Osteocyte (in vitro differentiated cells): ENCODE measurements at places on chromosomes 1 and 21. TPM values are rescaled to one million over a fixed set of nuclear protein-coding genes. Genes with fewer than 3 reads are reported as not detected.

Gene APOBEC4
- total RNA-seq, result not detected in 2 replicates

Gene ELAPOR1
- total RNA-seq, result 0.31 and 0.83 TPM in 2 replicates

DNA sequence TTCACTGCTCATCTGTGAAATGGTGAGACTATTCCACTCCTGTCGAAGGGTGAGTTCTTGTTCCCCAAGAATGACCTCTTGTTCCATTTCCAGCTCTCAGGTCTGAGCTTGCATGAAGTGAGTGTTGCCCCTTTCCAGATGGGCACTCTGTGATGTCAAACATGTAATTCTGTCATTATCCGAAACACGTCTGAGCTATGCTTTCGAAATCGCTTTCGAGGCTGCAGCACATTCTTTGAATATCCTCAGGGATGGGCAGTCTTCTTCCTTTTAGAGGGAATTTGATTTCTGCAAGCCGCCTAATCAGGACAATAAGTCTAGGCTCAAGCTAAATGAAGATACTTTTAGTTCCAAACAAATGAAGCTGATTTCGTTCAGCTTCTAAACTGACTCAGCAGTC is 15.1 kb downstream of the NFASC start:
- DNase-seq, result no peak
- no peaks in the 10 kb centered on the region for H3K36me3 ChIP-seq
- peaks cover 47% of the 10 kb centered on the region for H3K27me3 ChIP-seq
- no peak overlapping the region for H3K27ac ChIP-seq
- no peak overlapping the region for H3K4me3 ChIP-seq
- no peaks in the 10 kb centered on the region for H3K4me1 ChIP-seq

Gene TCEA3
- 4.0 and 4.6 TPM in 2 replicates for total RNA-seq

DNA sequence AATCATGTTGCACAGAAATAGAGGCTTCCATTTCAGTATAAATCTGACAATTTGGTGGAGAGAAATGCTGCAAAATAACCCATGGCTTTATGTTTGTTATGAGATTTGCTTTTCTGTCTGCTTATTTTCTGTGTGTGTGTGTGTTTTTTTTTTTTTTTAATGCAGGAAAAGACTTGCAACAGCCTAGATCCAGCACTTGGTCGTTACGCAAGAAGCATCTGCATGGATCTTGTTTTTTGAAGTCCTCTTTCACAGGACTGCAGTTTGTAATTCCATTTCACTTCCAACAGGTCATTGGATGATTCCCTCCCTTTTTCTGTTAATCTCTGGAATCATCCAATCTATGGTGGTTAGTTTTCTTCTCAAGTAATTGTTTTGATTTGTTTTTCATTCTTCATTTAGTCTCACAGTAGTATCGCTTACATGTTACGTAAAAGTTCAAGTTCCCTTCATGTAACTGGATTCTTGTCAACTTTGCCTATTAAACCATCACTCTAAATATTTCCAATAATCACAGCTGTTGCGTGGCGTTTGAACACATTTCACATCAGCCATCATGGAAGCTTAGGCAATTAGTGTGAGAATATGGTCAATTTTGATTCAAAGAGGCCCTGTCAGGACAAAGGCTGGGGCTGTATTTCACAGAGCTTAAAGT is 312.9 kb downstream of the NFIA start:
- peaks cover 14% of the 10 kb centered on the region for H3K36me3 ChIP-seq
- no peaks in the 10 kb centered on the region for H3K27me3 ChIP-seq
- no peak overlapping the region for H3K27ac ChIP-seq
- no peak for DNase-seq
- H3K4me3 ChIP-seq, result no peak overlapping the region

DNA sequence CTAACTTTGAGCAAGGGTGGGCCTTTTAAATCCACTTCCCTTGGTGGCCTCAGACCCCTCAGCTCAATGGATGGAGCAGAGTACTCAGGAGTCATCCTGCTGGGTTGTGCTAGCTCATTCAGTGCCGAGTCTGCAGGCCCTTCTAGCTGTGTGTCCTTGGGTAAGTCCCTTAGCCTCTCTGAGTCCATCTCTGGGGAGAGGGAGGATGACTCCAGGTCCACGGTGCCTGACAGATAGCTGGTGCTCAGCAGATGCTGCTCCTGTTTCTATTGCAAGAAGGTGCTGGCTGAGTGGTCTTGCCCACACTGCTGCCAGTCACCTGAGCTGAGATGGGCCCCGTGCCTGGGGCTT is 11.0 kb downstream of the LDLRAP1 start:
- peaks cover 11% of the 10 kb centered on the region for H3K36me3 ChIP-seq
- no peak overlapping the region for H3K27ac ChIP-seq
- H3K4me1 ChIP-seq, result peaks cover 42% of the 10 kb centered on the region
- no peak for DNase-seq

Gene CALML6
- 2.5 and 2.7 TPM in 2 replicates for total RNA-seq

DNA sequence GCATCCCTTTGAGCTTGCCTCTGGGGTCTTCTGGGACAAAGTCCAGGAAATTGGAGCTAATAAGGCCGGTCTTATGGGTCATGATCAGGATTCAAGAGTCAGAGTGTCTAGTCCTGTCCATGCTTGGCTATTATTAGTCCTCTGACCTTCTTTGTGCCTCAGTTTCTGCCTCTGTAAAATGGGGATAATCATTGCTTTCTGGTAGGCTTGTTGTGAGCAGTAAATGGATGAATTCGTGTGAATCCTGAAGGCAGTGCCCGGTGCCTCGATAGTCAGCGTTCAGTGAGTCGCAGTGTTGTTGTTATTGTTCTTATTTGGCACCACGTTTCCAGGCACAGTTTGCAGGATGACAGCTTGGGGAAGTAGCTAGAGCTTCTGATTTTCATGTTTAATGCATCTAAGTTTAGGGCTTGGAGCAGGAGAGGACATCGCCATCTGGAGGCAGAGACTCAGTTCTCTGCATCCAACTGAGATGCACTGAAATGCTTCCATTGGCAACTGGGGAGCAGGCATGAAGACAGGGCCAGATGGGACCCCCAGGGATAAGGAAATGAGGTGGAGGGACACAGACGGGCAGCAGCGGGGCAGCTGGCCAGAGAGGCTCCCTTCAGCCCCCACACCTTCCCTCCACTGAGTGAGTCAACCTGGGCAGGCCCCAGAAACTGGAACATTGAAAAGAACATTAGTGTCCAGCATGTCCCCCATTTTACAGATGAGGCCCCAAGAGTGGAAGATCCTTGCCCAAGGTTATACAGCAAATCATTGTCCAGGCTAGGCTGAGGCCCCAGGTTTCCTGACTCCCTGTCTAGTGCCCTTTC is 160.3 kb downstream of the PTPRU start:
- no peak overlapping the region for H3K4me3 ChIP-seq
- no peaks in the 10 kb centered on the region for H3K36me3 ChIP-seq

- H3K27me3 ChIP-seq, result peaks cover 14% of the 10 kb centered on the region
- no peak overlapping the region for H3K27ac ChIP-seq
- H3K36me3 ChIP-seq, result no peaks in the 10 kb centered on the region
- no peaks in the 10 kb centered on the region for H3K4me1 ChIP-seq
- no peak for DNase-seq
Measured at GRCh38 chr1:210076620-210077019, 138.6 kb downstream of the SYT14 start.

DNA sequence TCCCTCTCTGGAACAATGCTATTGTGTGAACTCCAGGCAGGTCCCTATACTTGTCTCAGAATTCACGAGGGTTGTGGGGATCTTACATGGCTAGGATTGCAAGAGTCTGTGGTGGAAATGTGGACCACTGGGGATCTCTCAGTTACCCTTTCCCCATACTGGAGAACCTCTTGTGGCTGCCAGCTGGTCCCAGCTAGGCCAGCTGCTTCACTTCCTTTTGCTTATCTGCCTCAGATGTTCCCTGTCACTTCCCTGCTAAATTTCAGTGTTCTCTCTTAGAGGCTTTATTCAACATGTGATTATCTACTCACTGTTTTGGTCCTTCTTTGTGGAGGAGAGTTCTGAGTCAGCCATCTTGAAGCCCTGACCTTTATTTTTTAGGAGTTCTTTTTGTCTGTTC is 75.9 kb upstream of the SAMD13 start:
- H3K36me3 ChIP-seq, result peaks cover 16% of the 10 kb centered on the region
- no peak overlapping the region for H3K4me3 ChIP-seq
- no peaks in the 10 kb centered on the region for H3K27me3 ChIP-seq
- no peaks in the 10 kb centered on the region for H3K4me1 ChIP-seq

GRCh38 chr1:35769188-35769758 is 505 bp downstream of the CLSPN start:
- peak overlapping the region; percentile 96 for H3K4me3 ChIP-seq
- DNase-seq, result peak; percentile 94
- H3K27me3 ChIP-seq, result no peaks in the 10 kb centered on the region
- peak overlapping the region; percentile 91 for H3K27ac ChIP-seq

Gene OXCT2
- total RNA-seq, result 0.18 TPM in 1 of 2 replicates, not detected in the other

GRCh38 chr1:107677697-107678096 is 287.3 kb downstream of the VAV3 start:
- H3K27me3 ChIP-seq, result peaks cover 2% of the 10 kb centered on the region
- no peaks in the 10 kb centered on the region for H3K4me1 ChIP-seq
- no peak overlapping the region for H3K4me3 ChIP-seq

DNA sequence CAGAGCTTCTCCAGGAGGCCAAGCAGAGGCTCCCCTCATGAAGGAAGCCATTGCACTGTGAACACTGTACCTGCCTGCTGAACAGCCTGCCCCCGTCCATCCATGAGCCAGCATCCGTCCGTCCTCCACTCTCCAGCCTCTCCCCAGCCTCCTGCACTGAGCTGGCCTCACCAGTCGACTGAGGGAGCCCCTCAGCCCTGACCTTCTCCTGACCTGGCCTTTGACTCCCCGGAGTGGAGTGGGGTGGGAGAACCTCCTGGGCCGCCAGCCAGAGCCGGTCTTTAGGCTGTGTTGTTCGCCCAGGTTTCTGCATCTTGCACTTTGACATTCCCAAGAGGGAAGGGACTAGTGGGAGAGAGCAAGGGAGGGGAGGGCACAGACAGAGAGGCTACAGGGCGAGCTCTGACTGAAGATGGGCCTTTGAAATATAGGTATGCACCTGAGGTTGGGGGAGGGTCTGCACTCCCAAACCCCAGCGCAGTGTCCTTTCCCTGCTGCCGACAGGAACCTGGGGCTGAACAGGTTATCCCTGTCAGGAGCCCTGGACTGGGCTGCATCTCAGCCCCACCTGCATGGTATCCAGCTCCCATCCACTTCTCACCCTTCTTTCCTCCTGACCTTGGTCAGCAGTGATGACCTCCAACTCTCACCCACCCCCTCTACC is 19.1 kb downstream of the CSF1 start:
- H3K27ac ChIP-seq, result peak overlapping the region; percentile 76
- H3K27me3 ChIP-seq, result no peaks in the 10 kb centered on the region
- H3K4me1 ChIP-seq, result peaks cover 51% of the 10 kb centered on the region
- no peak overlapping the region for H3K4me3 ChIP-seq
- H3K36me3 ChIP-seq, result peaks cover 27% of the 10 kb centered on the region

DNA sequence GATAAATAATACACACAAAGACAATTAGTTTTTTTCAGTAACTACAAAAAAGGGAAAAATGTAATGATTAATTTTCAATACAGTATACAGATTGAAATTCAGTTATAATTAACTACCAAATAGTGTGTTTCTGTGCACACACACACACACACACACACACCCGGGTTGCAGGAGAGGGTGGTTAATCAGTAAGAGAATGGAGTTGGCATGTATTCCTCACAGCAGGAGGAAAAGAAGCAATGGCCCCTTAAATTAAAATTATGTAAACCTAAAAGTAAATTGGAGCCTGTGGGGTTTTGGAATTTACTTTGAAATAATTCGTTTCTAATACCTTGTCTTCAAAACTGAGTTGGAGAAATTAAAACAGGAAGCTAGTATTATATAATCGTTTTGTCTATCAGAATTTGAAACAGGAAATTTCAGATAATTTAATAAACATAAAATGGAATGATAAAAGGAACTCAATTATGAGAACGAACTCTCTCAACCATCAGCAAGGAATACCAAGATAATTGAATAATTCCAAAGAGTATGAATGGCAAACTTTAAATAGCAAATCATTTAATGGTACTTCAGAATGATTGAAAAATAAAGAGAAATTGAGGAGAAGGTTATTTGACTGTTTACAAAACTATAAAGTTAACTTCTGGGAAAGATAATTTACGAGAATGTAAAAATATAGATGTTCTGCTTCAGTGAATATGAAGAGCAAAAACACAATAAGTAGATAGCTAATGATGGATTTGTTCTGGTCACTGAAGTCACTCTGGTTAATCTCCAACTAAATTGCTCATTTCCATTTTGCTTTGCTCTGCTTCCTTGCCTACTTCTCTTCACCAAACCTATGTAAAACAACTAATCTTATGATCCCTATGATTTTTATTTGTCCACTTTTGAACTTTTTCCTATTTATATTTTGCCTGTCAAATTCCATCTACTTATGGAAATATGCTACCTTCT is 547.9 kb upstream of the ZP4 start:
- no peak overlapping the region for H3K4me3 ChIP-seq
- no peaks in the 10 kb centered on the region for H3K36me3 ChIP-seq
- H3K27ac ChIP-seq, result no peak overlapping the region
- H3K27me3 ChIP-seq, result no peaks in the 10 kb centered on the region
- H3K4me1 ChIP-seq, result no peaks in the 10 kb centered on the region

Gene SPRR3
- total RNA-seq, result not detected in 2 replicates

DNA sequence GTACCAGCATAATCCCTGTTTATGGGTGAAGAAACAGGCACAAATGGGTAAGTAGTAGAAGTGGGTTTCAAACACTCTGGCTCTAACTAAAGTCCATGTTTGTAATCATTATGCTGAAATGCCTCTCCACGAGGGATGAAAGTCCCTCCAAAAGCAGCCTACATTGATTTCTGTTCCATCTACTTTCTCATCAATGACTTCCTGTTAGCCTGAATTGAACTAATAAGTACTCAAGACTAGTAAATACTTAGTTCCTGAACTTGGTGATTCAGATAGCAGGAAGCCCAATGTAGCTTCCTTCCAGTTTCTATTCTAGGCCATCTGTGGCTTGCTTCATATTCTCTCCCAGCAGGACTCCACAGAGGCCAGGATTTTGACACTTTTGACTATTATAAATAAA is 11.3 kb upstream of the BACH1 start:
- no peak for DNase-seq

Gene RGS7
- total RNA-seq, result 10.8 and 10.9 TPM in 2 replicates

DNA sequence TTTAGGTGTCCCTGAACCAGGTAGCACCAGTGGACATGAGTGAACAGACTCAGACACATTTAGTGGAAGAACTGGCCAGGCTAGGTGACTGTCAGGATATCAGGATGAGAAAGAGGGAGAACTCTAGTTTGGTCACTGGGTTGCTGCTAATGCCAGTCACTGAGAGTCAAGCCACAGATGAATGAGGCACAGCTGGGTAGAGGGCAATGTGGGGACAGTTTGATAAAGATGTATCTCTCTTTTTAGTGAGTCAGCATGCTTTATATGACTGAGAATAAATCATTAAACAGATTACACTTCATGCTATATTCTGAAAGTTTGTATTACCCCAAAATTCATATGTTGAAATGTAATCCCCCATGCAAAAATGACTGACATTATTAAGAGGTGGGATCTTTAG is 87.1 kb downstream of the SELENOF start:
- H3K27me3 ChIP-seq, result peaks cover 20% of the 10 kb centered on the region
- no peak overlapping the region for H3K4me3 ChIP-seq
- no peaks in the 10 kb centered on the region for H3K4me1 ChIP-seq
- DNase-seq, result no peak

DNA sequence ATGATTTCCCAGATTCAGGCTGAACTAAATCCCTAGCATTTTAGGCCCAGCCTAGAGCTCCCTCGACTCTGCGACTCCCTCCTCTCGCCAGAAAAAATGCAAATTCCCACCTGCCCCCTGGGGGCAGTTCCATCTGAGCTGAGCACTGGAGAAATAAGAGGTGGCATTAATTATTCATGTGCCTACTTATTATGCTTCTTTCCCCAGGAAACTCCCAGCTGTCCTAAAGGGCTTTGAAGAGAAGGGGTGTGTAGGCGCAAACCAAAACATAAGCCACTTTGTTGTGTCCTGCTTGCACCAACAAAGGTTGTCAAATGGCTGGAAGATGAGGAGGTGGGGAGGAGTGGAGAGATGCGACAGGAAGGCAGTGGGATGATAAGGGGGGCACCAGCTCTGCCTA is 41.4 kb upstream of the GOLT1A start:
- H3K27ac ChIP-seq, result no peak overlapping the region
- DNase-seq, result no peak
- H3K4me1 ChIP-seq, result peaks cover 18% of the 10 kb centered on the region
